ENCODE measurements at places on chromosomes 3 and 15.

DNA sequence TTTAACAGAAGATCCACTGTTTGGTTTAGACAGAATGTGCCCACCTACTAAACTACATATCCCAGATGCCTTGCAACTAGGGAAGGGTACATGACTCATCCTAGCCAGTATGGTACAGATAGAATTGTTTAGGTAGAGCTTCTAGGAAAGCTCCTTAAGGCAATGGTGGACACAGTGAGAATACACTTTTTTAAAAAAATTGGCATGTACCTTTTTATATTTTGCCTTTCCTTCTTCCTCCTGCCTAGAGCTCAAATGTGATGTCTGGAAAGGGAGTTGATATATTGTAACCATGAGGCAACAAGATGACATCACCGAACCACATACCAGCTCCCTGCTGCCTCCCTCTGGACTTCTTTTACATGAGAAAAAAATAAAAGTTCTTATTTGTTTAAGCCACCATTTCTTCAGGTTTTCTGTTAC is 14.4 kb upstream of the C3orf80 start:
- DNase-seq, result no peak

DNA sequence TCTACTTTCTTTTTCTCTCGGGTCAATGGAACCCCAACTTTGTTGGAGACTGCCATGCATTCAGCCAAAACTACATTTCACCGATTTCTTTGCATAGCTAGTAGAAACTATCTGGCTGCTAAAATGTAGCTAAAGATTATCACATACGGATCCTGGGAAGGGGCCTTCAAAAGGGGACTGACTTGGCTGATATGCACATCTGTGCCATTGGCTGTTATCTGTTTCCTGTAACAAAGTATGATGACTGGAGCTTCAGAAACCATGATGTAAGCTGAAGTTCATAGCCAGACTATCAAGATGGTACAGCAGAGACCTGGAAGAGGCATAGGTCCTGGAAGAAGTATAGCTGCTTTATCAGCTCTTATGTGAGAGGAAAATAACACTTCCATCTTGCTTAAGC is 179.1 kb downstream of the NSUN3 start:
- no peak for DNase-seq

GRCh38 chr3:47743855-47744254 is 37.8 kb downstream of the SMARCC1 start:
- no peak for DNase-seq

DNA sequence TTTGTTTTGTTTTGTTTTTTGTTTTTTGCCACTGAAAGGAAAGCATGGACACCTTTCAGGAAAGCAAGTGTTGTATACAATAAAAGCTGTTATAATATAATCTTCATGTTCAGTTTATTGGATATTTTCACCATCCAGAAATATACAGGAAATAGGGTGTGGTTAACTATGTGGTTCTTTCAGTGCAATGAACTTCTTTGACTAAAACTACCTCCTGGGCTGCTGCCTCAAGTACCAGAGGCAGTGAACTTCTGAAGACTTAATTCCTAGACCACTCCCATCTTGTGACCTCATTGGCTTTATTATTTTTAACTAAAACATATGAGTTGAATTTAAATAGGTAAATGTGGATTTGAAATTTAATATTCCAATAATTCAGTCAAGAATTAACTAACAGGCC is 27.1 kb upstream of the TBL1XR1 start:
- DNase-seq, result no peak

- peak; percentile 71 for DNase-seq
Measured at GRCh38 chr3:49296781-49297411, 19.9 kb upstream of the C3orf62 start.

DNA sequence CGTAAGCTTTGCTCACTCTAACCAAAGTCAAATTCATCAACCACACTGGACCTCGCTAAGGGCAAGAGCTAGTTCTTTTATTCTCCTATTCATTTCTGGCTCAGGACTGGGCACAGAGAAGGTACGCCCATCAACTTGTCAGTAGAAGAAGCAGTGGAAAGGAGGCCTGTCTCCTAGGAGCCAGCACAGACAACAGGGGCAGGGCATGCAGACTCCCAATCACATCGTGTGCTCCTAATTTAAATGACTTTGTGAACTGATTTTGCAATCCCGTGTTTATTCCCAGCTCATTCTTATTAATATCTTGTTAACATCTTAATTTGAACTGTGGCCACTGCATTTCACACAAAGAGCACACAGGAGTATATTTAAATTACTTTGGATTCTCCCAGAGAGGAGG is 161.1 kb upstream of the BCL6 start:
- DNase-seq, result no peak

- DNase-seq, result no peak
Measured at GRCh38 chr3:197424674-197425484, 126.5 kb upstream of the DLG1 start.

- DNase-seq, result peak; percentile 43
Measured at GRCh38 chr3:151085889-151086483, 522 bp downstream of the MED12L start.

DNA sequence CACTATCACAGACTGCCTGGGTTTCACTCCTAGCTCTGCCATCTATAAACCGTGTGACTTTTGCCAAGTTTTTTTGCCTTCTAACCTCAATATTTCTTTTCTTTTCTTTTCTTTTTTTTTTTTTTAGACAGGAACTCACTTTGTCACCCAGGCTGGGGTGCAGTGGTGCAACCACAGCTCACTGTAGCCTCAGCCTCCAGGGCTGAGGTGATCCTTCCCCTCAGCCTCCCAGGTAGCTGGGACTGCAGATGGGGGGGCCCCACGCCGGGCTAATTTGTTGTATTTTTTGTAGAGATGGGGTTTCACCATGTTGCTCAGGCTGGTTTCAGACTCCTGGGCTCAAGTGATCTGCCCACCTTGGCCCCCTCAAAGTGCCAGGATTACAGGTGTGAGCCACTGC is 3.2 kb upstream of the ADAM10 start:
- no peak for DNase-seq

DNA sequence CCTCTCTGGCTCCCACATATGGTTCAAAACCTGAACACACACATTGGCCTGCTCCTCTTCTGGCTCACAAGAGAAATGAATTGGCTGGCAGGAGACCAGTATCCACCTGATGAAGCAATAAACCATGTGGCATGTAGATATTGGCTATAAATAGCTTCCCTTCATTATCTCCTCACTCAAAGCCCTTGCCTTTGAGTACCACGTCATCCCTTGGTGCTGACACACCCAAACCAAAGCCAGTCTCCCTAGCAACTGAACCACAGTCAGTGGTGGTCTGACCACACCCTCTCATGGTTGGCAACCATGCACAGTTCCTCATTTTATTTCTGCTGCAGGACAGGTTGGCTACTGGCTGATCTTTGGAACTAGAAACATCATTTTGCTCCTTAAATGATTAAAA is 98.8 kb downstream of the ZNF621 start:
- DNase-seq, result no peak

GRCh38 chr3:14485981-14486380 is 54.2 kb downstream of the GRIP2 start:
- DNase-seq, result no peak

DNA sequence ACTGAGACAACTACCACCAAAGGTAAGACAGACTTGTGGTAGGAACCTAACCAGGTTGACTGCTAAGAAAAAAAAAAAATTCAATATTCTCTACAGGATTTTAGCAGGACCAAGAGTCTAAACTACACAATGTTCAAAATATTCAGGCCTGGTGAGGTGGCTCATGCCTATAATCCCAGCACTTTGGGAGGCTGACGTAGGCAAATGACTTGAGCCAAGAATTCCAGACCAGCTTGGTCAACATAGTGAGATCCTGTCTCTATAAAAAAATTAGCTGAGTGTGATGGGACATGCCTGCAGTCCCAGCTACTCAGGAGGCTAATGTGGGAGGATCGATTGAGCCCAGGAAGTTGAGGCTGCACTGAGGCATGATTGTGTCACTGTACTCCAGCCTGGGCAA is 341.6 kb upstream of the WNT5A start:
- no peak for DNase-seq

GRCh38 chr3:157428853-157429252 is 7.8 kb upstream of the PTX3 start:
- no peak for DNase-seq

DNA sequence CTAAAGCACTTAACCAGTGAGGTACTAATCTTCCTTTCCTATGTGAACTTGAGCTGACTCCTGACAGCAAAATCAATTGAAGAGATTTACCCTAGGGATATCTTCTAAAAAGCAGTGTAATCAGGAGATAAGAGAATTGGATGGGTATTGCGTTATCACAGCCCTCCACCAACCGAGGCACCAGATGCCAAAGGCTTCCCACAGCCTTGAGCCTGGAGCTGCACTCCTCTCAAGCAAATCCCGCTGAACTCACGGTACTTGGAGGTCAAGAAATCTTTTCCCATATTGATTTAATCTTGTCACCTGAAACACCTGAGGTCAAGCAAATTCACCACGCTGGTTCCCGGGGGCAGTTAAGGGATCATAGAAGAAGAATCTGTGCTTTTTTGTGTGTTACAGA is 346.8 kb downstream of the TBL1XR1 start:
- no peak for DNase-seq

DNA sequence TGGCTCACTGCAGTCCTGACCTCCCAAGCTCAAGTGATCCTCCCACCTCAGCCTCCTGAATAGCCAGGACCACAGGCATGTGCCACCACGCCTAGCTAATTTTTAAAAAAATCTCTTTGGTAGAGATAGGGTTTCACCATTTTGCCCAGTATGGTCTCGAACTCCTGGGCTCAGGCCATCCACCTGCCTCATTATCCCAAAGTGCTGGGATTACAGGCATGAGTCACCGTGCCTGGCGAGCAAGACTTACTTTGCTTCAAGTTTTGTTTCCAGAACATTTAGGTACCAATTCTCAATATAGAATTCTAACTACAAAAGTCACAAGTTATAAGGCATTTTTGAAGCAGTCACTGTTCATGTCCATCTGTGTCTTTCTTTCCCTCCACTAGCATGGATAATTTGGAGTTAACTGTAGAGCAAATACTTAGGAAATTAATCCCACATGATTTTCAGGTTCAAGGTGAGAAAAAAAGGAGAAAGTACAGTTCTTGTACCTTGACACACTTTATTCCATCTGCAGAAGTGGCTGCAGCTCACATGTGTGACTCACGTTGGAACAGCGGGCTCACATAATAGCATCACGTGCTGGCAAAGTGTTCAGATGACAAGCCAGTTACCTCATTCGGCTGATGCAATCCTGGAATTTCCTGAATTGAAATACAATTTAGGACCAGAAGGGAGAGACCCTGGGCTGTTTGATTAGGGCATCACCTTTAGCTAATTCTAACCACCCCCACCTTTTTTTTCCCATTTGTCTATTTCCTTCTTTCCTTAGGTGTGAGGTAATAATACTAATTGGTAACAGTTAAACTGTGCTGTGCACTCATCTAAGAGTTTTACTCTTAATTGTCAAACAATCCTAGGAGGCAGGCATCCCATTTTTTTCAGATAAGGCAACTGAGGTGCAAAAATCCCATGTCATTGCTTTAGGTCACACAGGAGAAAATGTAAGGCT is 46.9 kb upstream of the NEDD4 start:
- DNase-seq, result peak; percentile 47

DNA sequence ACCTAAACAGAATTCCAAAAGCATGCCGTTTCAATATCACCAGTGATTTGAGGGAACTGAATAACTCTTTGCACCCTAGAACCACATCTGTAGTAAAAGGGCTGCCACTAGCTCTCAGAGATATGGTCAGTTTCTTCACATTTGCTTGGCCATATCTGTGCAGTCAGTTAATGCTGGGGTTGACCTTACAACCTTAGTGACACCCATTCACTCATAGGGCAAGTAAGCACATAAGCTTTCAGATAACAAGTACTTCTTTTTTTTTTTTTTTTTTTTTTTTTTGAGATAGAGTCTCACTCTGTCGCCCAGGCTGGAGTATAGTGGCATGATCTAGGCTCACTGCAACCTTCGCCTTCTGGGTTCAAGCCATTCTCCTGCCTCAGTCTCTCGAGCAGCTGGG is 20.4 kb upstream of the FSIP1 start:
- DNase-seq, result no peak

GRCh38 chr3:71466483-71466882 is 117.0 kb downstream of the FOXP1 start:
- no peak for DNase-seq

- DNase-seq, result no peak
Measured at GRCh38 chr3:41653571-41654239, 308.2 kb downstream of the ULK4 start.

GRCh38 chr15:44160796-44161195 is 34.3 kb downstream of the FRMD5 start:
- no peak for DNase-seq

- DNase-seq, result no peak
Measured at GRCh38 chr3:171531716-171532115, 71.5 kb upstream of the TNIK start.

DNA sequence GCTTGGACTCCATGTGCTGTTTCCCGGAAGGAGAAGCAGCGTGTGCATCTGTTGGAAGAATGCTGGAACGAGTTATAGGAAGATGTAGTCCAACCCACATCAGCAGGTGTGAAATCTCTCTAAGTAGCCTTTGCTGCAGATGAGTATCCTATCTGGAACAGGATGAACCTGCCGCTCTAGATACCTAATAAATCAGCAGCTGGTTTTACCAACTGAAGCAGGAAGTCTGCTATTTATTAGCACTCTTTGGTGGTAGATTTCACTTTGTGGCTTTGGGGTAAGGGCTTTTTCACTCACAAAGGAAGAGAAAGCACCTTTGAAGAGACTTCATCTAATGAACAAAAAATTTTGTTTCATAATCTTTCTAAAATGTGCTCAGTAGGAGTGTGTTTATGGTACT is 66.4 kb downstream of the DCUN1D1 start:
- no peak for DNase-seq

- no peak for DNase-seq
Measured at GRCh38 chr3:7254251-7254650, 393.3 kb downstream of the GRM7 start.

GRCh38 chr3:137763594-137763938 is 549 bp upstream of the SOX14 start:
- no peak for DNase-seq

- no peak for DNase-seq
Measured at GRCh38 chr3:35894735-35895134, 255.4 kb downstream of the ARPP21 start.

DNA sequence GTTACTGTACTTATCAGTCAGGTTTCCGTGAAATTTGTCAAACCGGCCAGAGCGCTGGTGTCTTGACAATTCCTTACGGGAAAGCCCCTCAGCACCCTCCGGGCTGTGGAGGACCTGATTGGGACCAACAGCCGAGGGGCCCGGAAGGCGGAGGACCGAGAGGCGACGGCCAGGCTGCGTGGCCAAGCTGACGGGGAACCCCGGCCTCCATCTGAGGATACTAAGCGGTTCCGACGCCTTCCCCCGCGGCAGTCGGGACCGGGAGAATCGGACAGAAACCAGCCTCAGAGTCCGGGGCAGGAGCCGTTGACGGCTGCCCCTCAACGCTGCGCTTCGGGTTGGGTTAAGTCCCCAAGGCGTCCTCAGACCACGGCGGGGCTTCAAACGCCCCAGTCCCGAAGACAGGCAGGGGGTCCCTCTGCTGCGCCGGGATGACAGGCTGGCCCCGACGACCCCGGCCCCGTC is 499 bp downstream of the ALDH1A2 start:
- peak; percentile 51 for DNase-seq

DNA sequence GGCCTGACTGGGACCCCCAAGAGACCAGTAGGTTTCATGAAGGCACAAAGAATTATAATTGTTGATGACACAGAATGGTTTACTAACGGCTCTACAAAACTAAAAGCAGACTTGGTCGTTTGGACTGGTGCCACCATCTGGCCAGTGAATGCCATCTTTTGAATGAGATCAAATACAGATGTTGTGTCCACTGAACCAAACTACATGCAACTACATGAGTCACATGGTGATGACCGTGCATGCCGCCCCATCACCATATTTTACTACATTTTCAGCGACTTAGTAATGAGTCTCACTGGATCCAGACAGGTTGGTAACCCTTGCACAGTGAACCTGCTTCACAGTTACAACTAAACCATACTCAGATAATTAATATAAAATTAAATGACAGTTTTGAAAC is 803.3 kb downstream of the DIPK2A start:
- no peak for DNase-seq

Data from Right ventricle myocardium superior (tissue), 1 donor.